ENCODE measurements at places on chromosomes 6 and 20.

DNA sequence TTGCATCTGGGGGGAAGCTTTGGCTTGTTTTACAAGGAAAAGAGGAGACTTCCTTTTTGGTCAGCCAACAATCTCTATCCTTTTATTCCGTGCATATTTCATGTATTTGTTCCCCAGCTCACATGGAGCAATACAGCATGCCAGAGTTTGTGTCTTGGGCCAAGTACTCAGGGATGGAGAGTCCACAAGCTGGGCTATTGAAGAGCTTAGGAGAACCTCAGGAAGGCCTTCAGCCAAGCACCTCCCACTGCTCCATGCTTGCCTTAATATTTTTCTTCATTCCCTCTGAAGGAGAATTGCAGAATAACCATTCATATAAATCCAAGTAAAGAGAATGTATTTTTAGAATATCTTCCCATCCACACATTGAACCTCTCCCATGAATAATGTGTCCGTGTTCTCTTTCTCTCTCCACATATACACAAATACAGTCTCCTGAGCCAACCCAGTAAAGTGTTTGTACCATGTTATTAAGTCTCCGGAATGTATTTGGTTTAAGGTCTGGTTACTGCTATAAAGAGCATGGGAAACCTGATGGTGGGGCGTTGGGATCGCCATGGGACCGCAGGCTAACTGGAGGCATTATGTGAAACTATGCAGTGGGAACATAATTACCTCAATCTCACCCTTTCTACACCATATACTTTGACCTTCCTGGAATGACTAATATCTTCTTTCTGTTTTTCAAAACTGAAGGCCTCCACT lies 3.0 kb downstream of the LAMA4 start:
- no peak for DNase-seq

- no peak for DNase-seq
These were observed 680.4 kb upstream of the MAP3K7 start for GRCh38 chr6:91267246-91267645.

DNA sequence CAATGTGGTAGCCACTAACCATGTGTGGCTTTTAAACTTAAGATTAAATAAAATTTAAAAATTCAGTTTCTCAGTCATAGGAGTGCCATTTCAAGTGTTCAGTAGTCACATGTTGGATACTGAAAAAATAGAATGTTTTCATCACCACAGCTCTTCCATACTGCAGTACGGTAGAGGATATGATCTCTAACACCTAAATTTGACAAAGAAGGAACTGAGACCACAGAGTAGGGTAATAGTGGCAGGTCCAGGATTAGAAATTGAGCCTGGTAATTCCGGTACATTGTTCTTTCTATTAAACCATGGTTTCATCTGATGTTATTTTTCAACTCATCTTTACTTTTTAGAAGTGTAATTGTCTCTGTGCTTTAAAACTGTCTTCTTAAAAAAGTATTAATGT lies 104.0 kb downstream of the CD2AP start:
- no peak for DNase-seq

- DNase-seq, result no peak
These were observed 37.4 kb downstream of the ATXN1 start for GRCh38 chr6:16723826-16724225.

GRCh38 chr6:6811128-6812009 lies 222.8 kb downstream of the LY86 start:
- no peak for DNase-seq

DNA sequence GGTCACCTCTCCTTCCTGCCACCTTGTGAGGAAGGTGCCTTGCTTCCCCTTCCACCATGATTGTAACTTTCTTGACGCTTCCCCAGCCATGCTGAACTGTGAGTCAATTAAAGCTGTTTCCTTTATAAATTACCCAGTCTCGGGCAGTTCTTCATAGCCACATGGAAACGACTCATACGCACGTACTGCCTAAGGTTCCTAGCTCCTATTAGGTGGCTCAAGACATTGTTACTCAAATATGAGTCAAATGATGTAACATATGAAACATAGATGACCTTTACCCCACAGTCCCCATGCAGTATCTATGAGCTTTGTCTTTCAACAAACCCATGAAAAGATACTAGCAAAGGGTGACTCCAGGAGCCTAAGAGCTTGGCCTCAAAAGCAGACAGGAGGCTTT lies 98.3 kb downstream of the SIM1 start:
- DNase-seq, result no peak

- no peak for DNase-seq
These were observed 52.2 kb downstream of the ADGB start for GRCh38 chr6:146650799-146651481.

DNA sequence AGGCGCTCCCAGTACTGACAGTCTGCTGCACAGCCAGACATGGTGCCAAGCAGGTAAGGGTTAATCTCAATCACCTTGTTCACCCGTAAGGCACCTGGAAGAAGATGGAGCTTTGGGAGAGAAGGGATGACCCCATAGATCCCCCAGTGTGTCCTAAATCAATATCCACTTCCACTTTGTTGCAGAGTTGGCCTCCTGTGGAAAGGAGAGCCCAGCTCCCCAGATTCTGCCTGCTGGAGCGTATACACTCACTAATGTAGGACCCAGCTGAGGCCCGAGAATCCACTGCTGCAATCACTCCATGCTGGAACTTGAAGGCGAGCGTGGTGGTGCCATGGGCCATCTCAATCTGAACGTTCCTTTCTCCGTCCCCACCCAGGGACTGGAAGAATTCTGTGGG lies 1.2 kb downstream of the PSMB8 start:
- no peak for DNase-seq

DNA sequence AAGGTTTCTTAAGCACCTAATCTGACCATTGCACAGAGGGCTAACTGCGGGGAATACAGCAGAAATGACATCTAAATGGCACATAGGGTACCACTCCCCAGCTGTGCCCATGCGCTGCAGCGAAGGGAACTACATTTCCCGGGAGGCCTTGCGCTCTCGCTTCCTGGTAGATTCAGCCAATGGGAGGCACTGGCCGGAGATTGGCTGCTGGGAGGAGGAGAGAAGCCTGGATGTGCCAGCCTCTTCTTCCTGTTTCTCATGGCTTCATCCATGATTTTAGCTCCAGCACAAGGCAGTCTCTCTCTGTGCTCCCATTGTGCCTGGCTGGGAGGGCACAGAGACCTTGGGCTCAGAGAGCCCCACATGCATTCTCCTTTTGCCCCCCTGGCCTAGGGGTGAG lies 101.7 kb upstream of the FOXA2 start:
- no peak for DNase-seq

DNA sequence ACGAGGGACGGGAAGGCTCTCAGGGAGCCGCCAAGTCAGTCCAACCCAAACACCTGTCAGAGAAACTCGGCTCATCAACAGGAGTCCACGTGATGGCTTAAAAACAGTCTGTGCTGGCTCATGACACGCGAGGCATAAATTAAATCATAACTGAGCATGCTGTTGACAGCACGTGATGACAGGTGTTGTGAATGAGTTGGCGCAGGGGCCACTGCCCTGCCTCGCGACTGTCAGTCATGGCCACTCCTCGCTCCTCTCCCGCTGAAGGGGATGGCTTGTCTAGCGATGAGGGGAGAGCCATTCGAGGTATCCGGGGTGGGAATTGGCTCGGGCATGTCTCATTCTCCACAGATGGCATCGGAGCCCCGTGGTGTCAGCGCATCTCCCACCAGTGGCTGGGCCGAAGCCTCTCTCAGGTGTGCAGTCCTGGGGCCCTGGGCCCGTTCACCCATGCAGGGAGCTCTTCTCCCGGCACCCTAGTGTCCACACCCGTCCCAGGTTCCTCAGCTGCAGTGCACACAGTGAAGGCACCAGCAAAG lies 313.3 kb downstream of the BMP7 start:
- DNase-seq, result no peak

DNA sequence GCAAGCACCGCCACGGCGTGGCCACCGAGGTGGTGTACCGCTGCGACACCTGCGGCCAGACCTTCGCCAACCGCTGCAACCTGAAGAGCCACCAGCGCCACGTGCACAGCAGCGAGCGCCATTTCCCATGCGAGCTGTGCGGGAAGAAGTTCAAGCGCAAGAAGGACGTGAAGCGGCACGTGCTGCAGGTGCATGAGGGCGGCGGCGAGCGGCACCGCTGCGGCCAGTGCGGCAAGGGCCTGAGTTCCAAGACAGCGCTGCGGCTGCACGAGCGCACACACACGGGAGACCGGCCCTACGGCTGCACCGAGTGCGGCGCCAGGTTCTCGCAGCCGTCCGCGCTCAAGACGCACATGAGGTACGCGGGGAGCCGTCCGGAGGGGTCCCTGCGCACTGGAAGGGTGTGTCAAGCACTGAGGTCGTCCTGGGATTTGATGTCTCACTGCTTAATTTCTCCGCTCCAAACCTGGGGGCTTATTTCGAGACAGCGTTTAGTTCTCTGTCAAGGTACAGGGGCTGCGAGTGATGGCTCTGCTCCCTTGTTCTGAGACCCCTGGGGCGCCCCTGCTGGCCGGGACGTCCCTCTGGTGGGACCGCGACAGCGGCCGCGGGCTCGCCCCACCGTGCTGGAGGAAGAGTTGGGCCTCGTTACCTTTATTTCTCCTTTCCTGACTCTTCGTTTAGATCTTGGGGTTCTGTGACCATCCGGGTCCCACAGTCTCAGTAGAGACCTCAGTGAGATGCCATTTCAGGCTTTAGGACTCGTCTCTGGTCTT lies 3.6 kb downstream of the GZF1 start:
- DNase-seq, result no peak

GRCh38 chr6:79842376-79843040 lies 104.8 kb downstream of the ELOVL4 start:
- DNase-seq, result no peak

- no peak for DNase-seq
These were observed 45.9 kb upstream of the NOP56 start for GRCh38 chr20:2606507-2607006.

DNA sequence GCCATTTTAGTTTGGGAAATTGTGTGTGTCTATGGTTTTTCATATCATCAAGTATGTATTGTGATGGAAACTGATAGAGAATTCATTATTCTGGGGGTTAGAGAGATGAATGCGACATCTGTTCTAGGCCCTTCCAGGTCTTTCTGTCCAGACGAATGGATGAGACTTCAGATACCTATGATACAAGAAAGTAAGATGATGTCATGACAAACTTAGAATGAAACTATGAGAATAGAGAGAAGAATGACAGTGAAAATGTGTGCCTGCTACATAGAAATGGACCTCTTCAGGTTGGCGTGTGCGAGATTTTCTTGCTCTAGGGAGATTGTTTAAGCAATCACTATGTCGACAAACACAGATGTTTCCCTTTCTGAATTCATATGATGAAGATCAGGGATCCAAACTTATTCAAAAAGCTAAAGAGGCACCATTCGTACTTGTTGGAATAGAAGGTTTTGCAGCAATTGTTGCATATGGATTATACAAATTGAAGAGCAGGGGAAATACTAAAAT lies 76.1 kb downstream of the SCAND1 start:
- no peak for DNase-seq

DNA sequence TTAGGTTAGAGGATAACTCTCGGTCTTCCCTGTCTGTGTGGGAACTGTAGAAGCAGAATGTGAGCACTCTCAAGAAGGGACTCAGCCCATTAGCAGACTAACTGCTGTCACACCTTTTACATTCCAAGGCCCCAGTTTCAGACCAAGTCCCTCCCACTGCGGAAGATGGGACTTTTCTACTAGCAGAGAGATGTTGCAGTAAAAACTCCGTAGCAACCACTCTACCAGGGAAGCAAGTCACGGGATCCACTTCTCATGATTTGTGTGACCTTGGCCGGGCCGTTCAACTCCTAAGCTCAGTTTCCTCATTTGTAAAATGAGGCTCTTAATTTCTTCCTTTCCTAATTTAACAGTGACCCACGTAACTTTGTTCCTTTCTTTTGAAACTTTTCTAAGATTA lies 77.1 kb upstream of the SLC4A11 start:
- no peak for DNase-seq

- DNase-seq, result no peak
These were observed 197.0 kb downstream of the SIM1 start for GRCh38 chr6:100267721-100268123.

- no peak for DNase-seq
These were observed 2.0 kb downstream of the CLIC5 start for GRCh38 chr6:46013639-46014038.

DNA sequence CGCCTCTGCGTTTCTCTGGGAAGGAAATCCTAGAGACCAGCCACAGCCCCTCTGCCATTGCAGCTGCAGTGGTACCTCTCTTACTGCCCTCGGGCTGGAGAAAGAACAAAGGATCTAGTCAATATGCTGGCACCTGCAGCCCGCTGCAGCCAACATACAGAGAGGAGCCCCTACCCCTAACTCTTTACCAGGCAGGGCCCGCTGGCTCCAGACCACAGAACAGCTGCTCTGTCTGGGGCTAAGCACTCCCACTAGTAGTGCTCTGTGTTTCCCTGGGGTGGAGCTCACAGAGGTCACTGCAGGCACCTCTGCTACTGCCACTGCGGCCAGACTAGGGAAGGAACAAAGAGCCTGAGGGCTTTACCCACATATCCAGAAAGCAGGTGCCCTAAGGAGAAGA lies 93.8 kb upstream of the IMPG1 start:
- DNase-seq, result no peak

GRCh38 chr6:44561832-44562665 lies 174.5 kb downstream of the CDC5L start:
- DNase-seq, result no peak

DNA sequence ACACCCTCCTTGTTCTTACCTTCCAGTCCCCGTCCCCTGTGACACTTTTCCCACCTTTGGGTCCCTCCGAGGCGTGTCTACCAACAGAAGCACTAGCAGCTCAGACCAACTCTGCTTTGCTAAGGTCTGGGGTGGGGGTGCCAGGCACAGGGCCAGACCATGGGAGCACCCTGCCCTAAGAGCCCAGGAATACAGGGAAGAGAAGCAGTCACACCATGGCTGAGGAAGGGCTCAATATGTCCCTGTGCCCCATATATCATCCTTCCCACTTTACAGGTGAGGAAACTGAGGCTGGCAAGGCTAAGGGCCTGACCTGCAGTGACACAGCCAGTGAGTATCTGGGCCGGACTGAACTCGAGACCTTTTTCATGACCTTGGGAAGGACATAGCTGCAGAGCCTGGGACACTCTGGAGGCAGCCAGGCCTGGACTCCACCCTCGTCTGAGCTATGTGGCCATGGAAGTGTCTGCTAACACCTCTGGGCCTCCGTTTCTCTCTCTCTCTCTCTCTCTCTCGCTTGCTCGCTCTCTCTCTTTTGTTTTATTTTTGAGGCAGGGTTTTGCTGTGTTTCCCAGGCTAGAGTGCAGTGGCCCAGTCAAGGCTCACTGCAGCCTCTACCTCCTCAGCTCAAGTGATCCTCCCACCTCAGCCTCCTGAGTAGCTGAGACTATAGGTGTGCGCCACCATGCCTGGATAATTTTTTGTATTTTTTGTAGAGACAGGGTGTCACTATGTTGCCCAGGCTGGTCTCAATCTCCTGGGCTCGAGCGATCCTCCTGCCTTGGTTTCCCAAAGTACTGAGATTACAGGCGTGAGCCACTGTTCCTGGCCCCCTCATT lies 156.7 kb downstream of the GRM4 start:
- DNase-seq, result no peak
